ENCODE measurements at places on chromosomes 3 and 15.

GRCh38 chr3:167866331-167866730 is 130.8 kb downstream of the SERPINI1 start:
- no peak for DNase-seq

GRCh38 chr3:20064387-20064786 is 24.1 kb downstream of the KAT2B start:
- no peak for DNase-seq

DNA sequence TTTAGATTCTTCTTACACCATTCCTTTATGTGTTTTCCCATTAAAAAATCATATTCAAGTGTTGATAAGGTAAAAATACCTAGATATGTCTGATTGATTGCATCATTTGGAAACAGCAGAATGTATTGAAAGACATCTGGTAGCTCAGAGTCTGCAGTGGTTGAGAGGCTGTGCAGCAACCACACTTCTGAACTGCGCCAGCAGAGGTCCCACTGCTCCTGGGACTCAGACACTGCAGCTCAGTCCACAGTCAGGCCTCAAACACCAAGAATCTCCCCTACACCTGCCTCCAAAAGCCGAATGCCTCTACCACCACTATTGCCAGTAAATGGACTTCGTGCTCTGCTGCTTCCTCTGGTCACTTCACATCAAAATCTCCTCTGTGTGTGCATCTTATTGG is 176.9 kb upstream of the LMCD1 start:
- no peak for DNase-seq

DNA sequence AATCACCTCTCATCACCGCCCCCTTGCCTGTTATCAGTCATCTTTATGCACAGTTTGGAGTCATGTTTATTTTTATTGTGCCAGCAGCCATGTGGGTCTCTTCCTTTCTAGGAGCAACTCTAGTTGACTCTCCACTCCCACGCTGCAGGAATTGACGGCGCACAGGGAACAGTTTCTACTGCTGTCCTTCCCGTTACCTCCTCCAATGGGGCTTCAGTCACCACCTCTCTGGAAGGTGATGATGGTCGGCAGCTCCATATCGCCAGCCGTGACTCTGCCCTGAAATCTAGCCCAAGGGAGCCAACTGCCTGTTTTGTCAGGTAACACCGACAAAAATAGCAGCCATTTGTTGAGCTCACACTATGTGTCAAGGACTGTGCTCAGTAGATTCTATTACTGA is 35.6 kb upstream of the FAM107A start:
- DNase-seq = no peak

DNA sequence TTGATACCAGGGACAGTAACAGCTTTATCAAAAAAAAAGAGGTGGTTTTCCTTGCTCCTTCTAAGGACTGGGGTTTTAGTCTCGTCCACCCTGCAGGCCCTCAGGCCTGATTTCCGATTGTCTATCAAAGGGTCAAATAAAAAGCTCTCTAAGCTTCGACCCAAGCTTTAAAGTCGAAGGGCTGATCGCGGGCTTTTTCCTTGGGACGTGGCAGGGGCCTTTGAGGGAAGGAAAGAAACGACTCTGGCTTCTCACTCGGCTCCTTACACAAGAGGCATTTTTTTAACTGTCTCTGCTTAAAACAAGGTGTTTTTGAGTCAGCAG is 354 bp upstream of the KLHL24 start:
- no peak for DNase-seq
